Natural killer cell treated with Interleukin-12 subunit alpha and Interleukin-12 subunit beta and Interleukin-15 and Interleukin-18, amount 100 ng/mL, for 72 hours (primary cell): ENCODE measurements at places on chromosomes 6 and 20. TPM values are rescaled to one million over a fixed set of nuclear protein-coding genes. Genes with fewer than 3 reads are reported as not detected.

DNA sequence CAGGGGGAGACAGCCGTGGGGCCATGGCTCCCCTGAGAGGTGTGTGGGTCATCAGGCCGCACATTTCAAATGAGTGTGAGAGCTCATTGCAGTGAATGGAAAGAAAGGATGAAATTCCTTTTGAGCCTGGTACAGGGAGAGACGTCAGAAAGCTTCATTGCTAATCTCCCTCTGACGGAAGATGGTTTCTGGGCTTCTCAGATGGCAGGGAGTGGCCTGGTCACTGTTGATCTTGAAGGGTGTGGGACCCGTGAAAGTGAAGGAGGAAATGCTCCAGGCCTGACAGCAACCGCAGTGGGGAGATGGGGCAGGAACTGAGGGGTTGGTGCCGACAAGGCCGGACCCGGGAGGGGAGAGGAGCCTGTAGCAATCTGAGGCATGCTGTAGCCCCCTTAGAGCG is 127.4 kb downstream of the MYLK4 start:
- H3K4me3 ChIP-seq: no peak overlapping the region
- H3K27ac ChIP-seq: no peak overlapping the region
- DNase-seq: no peak
- H3K4me1 ChIP-seq: no peaks in the 10 kb centered on the region

DNA sequence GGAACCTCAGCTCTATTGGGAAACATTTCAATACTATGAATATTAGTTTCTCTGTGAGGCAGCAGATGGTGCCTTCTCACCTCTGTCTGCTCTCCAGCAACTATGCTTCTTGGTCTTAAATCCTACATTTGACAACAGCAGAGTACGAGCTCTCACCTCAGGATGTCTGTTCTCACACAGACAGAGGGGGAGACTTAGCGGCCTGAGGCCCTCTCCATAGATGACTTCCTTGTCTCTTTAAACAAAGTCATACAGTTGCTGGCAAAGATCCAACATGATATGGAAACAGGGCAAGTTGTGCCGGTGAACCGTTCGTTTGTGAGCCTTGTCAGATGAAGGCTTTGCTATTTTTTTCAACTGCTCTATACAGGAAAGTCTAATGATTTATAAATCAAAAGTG is 43.7 kb upstream of the GABRR1 start:
- no peak overlapping the region for H3K27ac ChIP-seq
- no peak for DNase-seq
- no peaks in the 10 kb centered on the region for H3K27me3 ChIP-seq
- H3K4me1 ChIP-seq: no peaks in the 10 kb centered on the region
- no peaks in the 10 kb centered on the region for H3K36me3 ChIP-seq

DNA sequence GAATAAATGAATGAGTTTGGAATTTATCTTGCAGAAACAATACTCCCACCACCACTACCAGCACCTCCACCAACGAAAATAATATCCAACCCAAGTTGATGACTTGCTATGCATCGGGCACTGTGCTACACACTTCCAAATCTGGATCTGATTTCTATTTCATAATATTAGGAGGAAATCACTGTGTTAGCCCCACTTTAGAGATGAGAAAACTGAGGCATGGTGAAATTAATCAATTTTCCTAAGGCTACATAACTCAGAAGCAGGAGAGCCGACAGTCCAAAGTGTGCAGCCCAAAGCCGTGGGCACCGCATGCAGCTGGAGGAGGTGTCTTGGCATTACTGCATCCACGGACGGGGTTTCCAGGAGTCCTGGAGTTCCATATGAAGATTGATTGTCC is 17.6 kb downstream of the TCF15 start:
- H3K4me3 ChIP-seq: no peak overlapping the region
- no peak overlapping the region for H3K27ac ChIP-seq
- H3K27me3 ChIP-seq: peaks cover 21% of the 10 kb centered on the region
- no peaks in the 10 kb centered on the region for H3K36me3 ChIP-seq

DNA sequence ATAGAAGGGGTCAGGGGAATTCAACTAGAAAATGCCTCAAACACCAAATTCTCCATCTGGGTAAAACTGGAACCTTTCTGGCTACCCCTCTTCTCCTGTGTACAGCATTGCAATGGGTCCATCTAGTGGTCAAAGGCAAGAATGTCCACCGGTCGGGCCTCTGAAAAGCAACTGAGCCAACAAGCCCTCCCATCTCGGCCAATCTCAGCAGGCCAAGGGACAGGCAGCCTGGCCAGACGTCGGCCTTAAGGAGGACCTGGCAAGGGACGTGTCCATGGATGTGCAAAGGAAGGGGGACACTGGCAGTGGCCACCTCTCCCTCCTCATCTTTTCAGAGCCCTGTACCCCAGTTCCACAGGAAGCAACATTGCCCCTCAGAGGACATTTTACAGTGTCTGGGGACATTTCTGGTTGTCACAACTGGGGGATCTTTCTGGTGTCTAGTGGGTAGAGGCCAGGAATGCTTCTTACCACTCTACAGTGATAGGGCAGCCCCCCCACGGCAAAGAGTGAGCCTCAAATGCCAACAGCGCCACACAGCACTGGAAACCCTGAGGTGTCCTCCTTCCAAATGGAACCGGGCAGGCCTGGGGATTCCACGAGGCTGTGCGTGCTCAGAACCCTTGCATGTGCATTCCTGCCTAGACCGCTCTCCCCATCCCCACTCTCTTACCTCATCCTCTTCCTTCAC is 99.8 kb upstream of the FOXA2 start:
- DNase-seq: no peak
- peaks cover 4% of the 10 kb centered on the region for H3K4me1 ChIP-seq
- H3K27ac ChIP-seq: no peak overlapping the region
- no peaks in the 10 kb centered on the region for H3K27me3 ChIP-seq
- H3K4me3 ChIP-seq: no peak overlapping the region
- H3K36me3 ChIP-seq: no peaks in the 10 kb centered on the region

Gene HMGCLL1
- total RNA-seq: not detected

DNA sequence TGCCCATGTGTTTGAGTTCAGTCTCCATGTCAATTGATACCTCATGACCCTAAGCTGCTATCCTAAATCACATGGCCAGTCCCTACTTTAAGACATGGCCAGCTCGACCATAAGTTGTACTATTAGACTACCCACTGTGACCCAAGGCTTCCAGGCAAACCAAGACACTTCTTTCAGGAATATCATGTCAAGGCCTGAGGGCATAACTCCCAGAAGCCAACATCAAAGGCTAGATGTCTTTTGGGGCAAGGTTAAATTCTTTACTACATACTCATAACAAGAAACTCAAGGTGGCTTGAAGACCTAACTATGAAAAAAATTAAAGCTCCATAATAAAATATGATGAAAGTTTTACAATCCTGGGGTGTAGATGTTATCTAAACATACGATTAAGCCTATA is 228.3 kb upstream of the PRND start:
- peaks cover 17% of the 10 kb centered on the region for H3K27me3 ChIP-seq
- H3K4me3 ChIP-seq: no peak overlapping the region
- H3K4me1 ChIP-seq: no peaks in the 10 kb centered on the region
- no peaks in the 10 kb centered on the region for H3K36me3 ChIP-seq

DNA sequence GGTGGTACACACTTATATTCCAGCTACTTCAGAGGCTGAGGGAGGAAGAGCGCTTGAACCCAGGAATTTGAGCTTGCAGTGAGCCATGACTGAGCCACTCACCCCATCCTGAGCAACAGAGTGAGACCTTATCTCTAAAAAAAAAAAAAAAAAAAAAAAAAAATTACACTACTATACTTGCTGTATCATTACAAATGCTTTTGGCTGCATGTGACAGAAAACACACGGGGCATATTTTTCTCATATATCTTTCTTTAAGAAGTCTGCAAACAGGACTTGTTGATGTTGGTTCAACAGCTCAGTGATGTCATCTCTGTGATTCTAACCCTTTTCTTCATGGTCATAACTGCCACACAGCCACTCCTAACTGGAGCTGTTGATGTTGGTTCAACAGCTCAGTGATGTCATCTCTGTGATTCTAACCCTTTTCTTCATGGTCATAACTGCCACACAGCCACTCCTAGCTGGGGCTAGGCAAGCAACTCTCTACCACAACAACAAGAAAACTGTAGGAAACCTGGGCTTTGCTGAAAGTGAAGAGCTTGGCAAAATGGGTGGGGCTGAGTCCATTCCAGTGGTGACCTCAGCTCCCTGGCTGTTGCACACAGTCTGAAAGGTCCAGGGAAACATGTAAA is 19.8 kb downstream of the MTFR2 start:
- peaks cover 5% of the 10 kb centered on the region for H3K4me1 ChIP-seq
- no peak for DNase-seq
- H3K36me3 ChIP-seq: peaks cover 4% of the 10 kb centered on the region
- no peak overlapping the region for H3K27ac ChIP-seq

Gene HLA-G
- 2.8 TPM for total RNA-seq

DNA sequence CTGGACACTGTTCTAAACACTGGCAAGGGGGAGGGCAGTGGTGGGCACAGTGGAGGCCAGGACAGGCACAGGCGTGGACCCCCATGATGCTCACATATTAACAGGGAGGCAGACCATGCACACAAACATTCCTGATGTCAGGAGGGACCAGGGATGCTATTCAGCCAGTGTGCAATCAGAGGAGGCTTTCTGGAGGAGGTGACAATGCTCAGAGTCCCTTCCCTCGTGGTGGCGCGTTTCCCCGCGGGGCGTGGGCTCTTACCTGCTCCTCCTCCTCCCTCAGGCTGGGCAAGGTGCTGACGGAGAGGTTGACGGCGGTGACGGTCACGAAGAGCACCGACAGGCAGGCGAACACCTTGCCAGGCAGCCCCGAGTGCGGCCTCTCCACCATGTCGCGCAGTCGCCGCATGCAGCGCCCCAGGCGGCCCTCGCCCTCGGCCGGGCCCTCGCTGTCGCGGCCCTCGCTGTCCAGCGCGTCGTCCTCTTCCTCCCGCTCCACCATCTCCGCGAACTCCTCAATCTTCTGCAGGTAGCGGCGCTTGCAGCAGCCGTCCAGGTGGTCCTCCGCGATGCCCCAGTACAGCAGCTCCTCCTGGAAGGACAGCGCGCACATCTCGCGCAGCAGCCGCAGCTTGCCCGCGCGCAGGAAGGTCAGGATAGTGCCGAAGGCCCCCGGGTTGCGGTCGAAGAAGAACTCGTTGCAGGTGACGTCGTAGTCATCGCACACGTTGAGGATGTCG is 13.4 kb downstream of the KCNG1 start:
- no peaks in the 10 kb centered on the region for H3K36me3 ChIP-seq
- no peak overlapping the region for H3K27ac ChIP-seq
- H3K4me1 ChIP-seq: no peaks in the 10 kb centered on the region
- no peak for DNase-seq
- H3K4me3 ChIP-seq: no peak overlapping the region
- peaks cover 14% of the 10 kb centered on the region for H3K27me3 ChIP-seq

GRCh38 chr6:35426074-35426473 is 26.1 kb upstream of the FANCE start:
- no peak overlapping the region for H3K27ac ChIP-seq
- H3K4me3 ChIP-seq: no peak overlapping the region
- H3K36me3 ChIP-seq: peaks cover 14% of the 10 kb centered on the region
- no peaks in the 10 kb centered on the region for H3K27me3 ChIP-seq
- no peak for DNase-seq

- peaks cover 6% of the 10 kb centered on the region for H3K27me3 ChIP-seq
- no peak overlapping the region for H3K4me3 ChIP-seq
- DNase-seq: no peak
- H3K36me3 ChIP-seq: no peaks in the 10 kb centered on the region
- no peak overlapping the region for H3K27ac ChIP-seq
- no peaks in the 10 kb centered on the region for H3K4me1 ChIP-seq
Measured at GRCh38 chr6:149454346-149454848, 30.4 kb downstream of the ZC3H12D start.

DNA sequence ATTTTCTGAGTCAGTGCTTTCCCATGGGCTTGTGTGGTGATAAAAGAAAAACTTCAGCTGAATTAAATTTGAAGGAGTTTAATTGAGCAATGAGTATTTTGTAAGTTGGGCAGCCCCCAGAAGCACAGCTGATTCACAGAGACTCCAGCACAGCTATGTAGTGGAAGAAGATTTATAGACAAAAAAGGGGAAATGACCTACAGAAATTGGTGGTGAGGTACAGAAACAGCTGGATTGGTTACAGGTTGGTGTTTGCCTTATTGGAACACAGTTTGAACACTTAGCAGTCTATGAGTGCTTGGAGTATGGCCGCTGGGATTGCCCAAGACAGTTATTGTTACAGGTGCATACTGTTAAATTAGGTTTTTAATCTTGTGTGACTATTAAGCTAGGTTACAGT is 96.9 kb upstream of the PTPRK start:
- no peaks in the 10 kb centered on the region for H3K4me1 ChIP-seq
- no peak overlapping the region for H3K27ac ChIP-seq
- no peak for DNase-seq
- no peaks in the 10 kb centered on the region for H3K27me3 ChIP-seq
- no peak overlapping the region for H3K4me3 ChIP-seq
- no peaks in the 10 kb centered on the region for H3K36me3 ChIP-seq

Gene CCN6
- not detected for total RNA-seq

- H3K27ac ChIP-seq: no peak overlapping the region
- H3K4me1 ChIP-seq: peaks cover 2% of the 10 kb centered on the region
- peaks cover 4% of the 10 kb centered on the region for H3K36me3 ChIP-seq
- no peak overlapping the region for H3K4me3 ChIP-seq
Measured at GRCh38 chr20:35917077-35917476, 37.2 kb downstream of the SCAND1 start.

- H3K4me3 ChIP-seq: no peak overlapping the region
- H3K27ac ChIP-seq: no peak overlapping the region
- DNase-seq: no peak
- peaks cover 11% of the 10 kb centered on the region for H3K36me3 ChIP-seq
Measured at GRCh38 chr20:9280666-9281065, 211.8 kb downstream of the PLCB4 start.
